ENCODE measurements at places on chromosomes 2 and 18.

- peak; percentile 25 for DNase-seq
These were observed 86.9 kb upstream of the RBBP8 start for GRCh38 chr18:22846088-22846683.

DNA sequence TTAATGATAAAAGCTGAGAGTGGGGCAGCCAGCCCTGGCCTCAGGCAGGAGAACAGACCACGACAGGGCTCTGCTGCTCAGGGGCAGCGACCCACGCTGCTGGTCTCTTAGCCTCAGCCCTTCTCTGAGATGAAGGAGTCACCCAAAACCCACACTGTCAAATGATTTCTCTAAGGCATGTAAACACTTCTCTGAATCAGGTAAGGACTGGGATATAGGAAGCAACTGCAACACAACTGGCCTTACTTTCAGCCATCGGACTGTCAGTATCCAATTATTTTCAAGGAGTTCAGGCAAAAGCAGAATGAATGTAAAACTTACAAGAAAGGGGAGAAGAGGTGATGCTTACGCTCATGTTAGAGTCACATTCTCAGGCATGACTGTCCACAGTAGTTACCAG lies 21.8 kb downstream of the ERFE start:
- DNase-seq, result no peak

GRCh38 chr2:85577386-85578242 lies at the start of gene VAMP8:
Gene VAMP8 (plus strand): TSS chr2:85577586. CDS start chr2:85577647, 61 bp downstream.
- DNase-seq, result no peak

DNA sequence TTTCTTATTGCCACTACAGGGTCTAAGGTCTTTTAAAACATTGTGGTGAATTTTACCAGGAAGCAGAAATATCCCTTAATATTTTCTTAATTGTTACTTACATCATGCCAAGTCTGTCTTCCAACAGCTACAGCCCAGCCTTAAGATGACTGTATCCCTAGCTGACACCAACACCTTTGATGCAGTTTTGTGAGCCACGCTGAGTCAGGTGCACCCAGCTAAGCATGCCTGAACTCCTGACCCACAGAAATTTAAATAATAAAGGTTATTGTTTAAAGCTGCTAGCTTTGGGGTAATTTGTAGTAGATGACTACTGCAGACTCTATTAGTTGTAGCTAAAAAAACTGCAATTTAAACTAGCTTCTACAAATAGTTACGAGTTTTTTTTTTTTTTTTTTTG lies 1757.9 kb upstream of the LRRTM1 start:
- DNase-seq, result no peak

- no peak for DNase-seq
These were observed 59.3 kb upstream of the MAP4K4 start for GRCh38 chr2:101638181-101638711.

Data from right lung (tissue), 10 donors.